ENCODE measurements at places on chromosomes 12 and 14.

DNA sequence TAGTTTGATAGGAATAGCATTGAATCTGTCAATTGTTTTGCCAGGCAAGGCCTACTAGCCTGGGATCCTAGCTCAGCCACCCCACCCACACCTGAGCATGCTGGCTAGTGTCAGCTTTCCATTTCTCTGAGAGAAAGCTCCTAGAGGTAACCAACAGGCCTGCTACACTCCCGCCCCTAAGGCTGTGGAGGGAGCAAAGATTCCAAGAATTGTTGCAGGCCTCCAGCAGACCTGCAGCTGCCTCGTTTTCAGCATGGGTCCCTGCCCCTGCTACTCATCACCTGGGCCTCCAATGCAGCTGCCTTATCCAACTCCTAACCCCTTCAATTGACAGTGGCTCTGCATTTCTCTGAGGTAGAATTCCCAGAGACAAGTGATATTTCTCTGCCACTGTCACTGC is 852.4 kb upstream of the MDGA2 start:
- DNase-seq: no peak

- no peak for DNase-seq
These were observed 27.7 kb upstream of the AMIGO2 start for GRCh38 chr12:47107446-47107845.

GRCh38 chr12:94941440-94941862 is 62.0 kb downstream of the NDUFA12 start:
- DNase-seq: no peak

DNA sequence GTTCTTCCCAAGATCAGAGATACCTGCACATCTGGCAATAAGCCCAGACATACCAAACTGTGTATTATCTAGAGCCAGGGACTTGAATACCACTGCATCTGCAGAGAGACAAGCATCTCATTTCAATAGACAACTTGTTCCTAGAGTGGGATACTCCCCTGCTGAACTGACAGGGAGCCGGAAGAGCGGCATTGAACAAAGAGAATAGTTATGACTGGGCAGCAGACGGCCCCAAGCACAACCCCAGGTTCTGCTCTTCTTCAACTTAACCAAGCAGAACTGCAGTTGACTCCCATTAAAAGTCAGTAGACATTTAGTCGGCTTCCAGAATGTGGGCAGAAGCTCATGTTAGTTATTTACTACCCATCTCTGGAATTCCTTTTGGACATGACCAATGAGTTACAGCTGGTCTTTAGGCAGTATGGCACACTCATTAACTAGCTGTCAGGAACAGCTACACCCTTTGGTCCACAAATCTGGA is 112.9 kb downstream of the HMGA2 start:
- DNase-seq: no peak

GRCh38 chr12:95908573-95908972 is 33.8 kb downstream of the CCDC38 start:
- no peak for DNase-seq

DNA sequence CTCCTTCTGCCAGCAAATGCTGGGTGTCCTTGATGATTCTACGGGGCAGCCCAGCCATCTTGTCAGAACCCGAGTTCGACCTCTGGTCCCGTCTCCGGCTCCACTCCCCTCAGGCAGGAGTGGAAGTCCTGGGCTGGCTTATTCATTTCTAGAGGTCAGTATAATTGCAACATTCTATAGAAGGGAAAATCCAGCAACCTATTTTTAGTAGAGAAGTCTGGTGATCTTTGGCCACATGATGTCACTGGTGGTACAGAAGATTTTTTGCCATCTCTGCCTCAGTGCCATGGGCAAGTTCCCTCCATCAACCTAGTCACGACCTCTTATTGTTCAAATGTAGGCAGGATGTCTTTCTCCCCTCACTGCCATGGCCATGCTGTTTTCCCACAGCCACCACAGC is 22.4 kb downstream of the OR10G2 start:
- no peak for DNase-seq

GRCh38 chr12:112285600-112286401 is 96.4 kb downstream of the HECTD4 start:
- DNase-seq: no peak

GRCh38 chr12:131366261-131366871 is 344.5 kb upstream of the SFSWAP start:
- no peak for DNase-seq
